GM13977 (cell line): ENCODE measurements at places on chromosomes 6 and 20.

GRCh38 chr6:83770910-83771309 lies 62.0 kb upstream of the SNAP91 start:
- no peak for DNase-seq

DNA sequence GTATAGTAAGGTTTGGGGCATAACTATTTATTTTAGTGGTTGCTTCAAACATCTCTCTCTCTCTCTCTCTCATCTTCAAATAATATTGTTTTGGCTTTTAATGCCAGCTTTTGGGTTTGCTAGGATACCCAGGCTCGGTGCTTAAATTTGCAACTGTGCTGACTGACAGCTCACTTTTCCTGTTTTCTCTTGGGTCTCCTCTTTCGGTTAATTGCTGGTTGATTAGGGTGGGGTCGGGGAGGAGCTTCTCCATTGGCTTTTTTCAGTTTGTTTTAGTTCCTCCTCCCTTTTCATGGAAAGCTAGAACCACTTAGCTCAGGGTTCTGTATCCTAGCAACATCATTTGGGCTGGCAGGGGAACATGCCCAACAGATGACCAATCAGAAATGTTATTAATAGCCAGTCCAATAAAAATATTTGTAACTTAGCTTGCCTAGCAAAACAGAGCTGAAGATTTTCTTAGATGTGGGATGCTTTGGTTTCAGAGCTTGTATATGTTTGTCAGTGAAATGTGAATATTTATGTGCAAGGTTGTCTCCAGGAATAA lies 11.3 kb downstream of the TFAP2B start:
- DNase-seq, result no peak

GRCh38 chr6:40328986-40329545 lies 258.1 kb downstream of the LRFN2 start:
- no peak for DNase-seq

DNA sequence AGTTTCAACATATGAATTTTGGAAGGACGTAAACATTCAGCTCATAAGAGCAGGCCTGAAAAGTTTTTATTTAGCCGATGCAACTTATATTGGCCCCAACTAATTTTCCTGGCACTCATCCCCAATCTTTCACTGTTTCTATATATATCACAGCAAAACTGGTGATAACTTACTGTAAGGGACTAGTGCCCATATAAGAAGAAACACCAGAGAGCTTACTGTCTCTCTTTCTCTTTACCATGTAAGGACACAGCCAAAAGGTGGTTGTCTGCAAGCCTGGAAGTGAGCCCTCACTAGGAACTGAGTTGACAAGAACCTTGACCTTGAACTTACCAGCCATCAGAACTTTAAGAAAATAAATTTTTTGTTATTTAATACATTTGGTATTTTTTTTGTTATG lies 807.4 kb upstream of the CITED2 start:
- DNase-seq, result no peak

DNA sequence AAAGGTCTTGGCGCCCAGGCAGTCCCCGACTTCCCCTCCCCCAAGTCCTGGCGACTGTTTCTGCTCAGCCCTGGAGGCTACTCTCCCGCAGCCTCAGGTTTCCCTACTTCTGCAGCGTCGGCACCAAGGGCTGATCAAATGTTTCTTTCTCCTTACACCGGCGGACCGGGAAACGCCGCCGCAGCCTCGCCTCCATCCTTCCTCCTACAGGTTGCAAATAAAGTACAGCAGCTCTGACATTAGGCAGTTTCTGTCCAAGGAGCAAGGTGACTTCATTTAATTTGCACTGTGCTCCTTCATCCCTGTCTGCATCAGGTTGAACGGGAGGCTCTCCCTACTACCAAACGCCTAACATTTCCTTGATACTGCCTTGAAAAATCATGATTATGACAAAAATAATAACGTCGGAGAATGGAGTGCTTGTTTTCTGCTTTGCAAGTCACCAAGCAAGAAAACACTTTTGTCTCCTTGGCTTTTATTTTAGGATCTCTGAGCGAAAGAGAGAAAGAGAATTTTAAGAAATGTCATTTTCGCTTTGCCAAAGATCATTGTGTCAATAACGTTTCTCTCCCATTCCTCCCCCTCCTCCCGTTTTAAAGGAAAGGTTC lies 1.0 kb downstream of the CLIC5 start:
- DNase-seq, result no peak

- no peak for DNase-seq
Observed at GRCh38 chr6:152978058-152978457, 4.8 kb downstream of the FBXO5 start.

- DNase-seq, result no peak
Observed at GRCh38 chr6:111658462-111659154, 52.9 kb upstream of the TRAF3IP2 start.

DNA sequence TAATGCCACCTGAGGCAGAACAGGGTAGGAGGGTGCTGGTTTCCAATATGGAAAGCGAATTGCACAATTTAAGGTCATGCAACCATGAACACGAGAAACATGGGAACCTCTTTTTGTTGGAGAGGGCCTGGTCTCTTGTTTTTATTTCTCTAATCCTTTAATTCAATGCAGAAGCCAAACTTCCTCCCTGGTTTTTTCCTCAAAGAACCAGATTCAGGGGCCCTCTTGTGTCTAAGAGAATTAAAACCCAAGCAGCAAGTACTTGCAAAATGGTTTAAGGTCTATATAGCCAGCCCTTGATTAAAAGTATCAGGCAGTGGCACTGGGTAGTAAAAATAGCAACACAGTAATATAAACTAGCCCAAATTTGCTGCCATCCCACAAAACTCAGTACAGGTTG lies 19.5 kb downstream of the GSTA4 start:
- no peak for DNase-seq

- DNase-seq, result peak; percentile 75
Observed at GRCh38 chr6:158439255-158439654, 120.6 kb upstream of the TMEM181 start.

DNA sequence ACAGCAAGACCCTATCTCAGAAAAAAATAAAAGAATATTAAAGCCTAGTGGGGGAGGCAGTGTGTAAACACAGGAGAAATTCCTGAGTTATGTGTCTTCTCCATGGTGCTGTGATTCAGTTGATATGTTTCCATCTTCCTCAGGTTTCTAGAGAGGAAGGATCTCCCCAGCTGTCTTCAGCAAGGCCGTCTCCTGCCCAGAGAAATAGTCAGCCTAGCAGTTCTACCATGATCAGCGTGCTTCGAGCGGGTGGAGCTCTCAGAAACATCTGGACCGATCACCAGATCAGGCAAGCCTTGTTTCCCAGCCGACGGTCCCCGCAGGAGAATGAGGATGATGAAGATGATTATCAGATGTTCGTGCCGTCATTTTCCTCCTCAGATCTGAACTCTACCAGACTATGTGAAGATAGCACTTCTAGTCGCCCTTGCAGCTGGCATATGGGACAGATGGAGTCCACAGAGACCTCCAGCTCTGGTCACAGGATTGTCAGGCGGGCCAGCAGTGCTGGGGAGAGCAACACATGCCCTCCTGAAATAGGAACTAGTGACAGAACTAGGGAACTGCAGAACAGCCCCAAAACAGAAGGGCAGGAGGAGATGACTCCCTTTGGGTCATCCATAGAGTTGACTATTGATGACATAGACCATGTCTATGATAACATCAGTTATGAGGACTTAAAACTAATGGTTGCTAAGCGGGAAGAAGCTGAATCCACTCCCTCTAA lies 34.9 kb upstream of the MTHFD1L start:
- DNase-seq, result no peak

DNA sequence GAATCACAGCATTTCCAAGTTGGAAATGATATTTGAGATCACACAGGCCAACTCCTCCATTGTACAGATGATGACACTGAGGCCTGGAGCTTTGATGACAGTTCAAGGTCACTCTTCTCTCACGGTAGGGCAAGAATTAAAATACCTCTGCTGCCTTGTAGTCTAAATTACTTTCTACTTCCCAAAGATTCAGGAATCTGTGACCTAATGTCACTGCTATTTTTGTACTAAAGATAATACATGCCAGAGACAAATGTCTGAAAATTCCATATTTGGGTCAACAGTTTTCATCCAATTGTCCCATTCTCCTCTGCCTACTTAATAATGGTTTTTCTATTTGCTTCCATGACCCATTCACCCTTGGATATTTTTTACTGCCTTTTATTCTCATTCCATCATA lies 160.0 kb downstream of the SOD2 start:
- no peak for DNase-seq

- DNase-seq, result no peak
Observed at GRCh38 chr6:161544801-161545480, 271.1 kb upstream of the AGPAT4 start.
